PC-9 (cell line): ENCODE measurements at places on chromosomes 6 and 20. TPM values are rescaled to one million over a fixed set of nuclear protein-coding genes. Genes with fewer than 3 reads are reported as not detected.

PAX1 gene
- not detected in 2 replicates for total RNA-seq

CHRNA4 gene
- total RNA-seq: not detected in 2 replicates

KCNQ5 gene
- total RNA-seq: 0.20 and 1.2 TPM in 2 replicates

PLN gene
- total RNA-seq: not detected in 2 replicates

DZANK1 gene
- total RNA-seq: 4.4 and 7.3 TPM in 2 replicates

OXT gene
- total RNA-seq: not detected in 2 replicates

NRSN1 gene
- not detected in 2 replicates for total RNA-seq

AKAP12 gene
- 9.2 and 12.6 TPM in 2 replicates for total RNA-seq

GUCA1A gene
- not detected in 2 replicates for total RNA-seq

GSTA2 gene
- total RNA-seq: not detected in 2 replicates

NMBR gene
- 0.35 TPM in 1 of 2 replicates, not detected in the other for total RNA-seq

DNA sequence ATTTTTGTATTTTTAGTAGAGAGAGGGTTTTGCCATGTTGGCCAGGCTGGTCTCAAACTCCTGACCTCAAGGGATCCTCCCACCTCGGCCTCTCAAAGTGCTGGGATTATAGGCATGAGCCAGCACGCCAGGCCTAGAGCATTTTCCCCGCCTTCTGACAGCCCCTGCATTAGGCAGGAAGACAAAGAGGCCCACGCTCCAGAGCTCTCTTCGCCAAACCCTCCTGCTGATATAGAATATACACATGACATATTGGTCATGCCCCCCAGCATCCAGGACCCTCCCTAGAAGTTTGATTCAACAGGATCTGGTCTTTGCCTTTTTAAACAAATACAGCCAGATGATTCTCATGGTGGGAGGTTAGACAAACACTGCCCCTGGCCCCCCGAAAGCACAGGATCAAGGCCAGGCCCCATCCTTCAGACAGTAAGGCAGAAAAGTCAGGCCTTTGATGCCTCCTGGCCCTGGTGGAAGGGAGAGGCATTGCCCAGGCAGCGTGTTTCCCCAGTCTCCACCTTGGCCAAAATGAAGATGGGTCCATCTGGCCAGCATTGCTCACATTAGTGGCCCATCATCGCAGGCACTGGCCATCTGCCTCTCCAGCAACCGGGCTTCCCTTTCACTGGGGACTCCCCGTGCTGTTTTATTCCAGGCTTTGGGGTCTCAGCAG, 4.4 kb downstream of the SULF2 start:
- peak overlapping the region; percentile 98; the same call in 1 of the 2 replicates for H3K4me3 ChIP-seq
- peaks cover 36% of the 10 kb centered on the region for H3K4me1 ChIP-seq
- no peak for DNase-seq
- peaks cover 65% of the 10 kb centered on the region for H3K36me3 ChIP-seq

DNA sequence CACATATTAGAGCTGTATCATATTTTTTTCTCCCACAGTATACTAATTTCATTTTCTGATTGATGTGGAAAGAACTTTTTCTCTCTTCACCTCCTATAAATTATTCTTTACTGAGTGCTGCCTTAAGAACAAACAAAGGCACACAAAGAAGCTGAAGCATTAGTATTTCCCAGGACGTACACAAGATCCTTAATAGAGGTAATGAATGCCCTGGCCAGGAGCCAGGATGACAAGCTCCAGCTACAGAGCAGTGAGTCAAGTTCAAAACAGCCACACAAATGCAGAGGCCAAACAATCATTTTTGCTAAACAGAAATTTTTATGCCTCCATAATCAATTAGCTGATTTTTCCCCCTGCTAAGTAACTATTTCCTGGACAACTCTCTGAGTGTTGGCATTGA, 639.6 kb downstream of the EPHA7 start:
- H3K4me1 ChIP-seq: no peaks in the 10 kb centered on the region
- H3K27ac ChIP-seq: no peak overlapping the region
- no peak overlapping the region for H3K4me3 ChIP-seq
- H3K36me3 ChIP-seq: no peaks in the 10 kb centered on the region

- DNase-seq: no peak
- no peaks in the 10 kb centered on the region for H3K4me1 ChIP-seq
- no peak overlapping the region for H3K27ac ChIP-seq
Observed at GRCh38 chr6:39518221-39518620, 195.7 kb upstream of the KCNK16 start.

- H3K4me3 ChIP-seq: no peak overlapping the region
- H3K4me1 ChIP-seq: peaks cover 23% of the 10 kb centered on the region
- H3K36me3 ChIP-seq: no peaks in the 10 kb centered on the region
Observed at GRCh38 chr6:139973669-139974344, 599.4 kb upstream of the CITED2 start.

GRCh38 chr6:6631053-6631452, 42.5 kb downstream of the LY86 start:
- H3K4me1 ChIP-seq: no peaks in the 10 kb centered on the region
- H3K4me3 ChIP-seq: no peak overlapping the region
- no peak for DNase-seq
- H3K27ac ChIP-seq: no peak overlapping the region

DNA sequence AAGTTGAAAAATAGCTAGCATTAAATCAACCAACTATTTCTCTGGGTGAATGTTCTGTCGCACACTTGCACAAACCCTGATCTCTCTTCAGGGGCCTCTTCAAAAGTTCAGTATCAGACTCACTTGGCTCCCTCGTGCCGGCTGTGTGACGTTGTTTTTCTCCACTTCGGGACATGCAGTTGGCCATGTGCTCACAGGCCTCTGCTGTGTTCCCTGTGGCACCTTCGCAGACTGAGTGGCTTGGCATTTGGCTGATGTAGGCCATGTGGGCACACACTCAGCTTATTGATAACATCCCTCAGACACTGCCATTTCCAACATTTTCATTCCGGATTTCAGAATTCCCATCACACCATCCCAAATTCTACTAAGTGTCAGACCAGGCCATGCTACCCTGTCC, 49.3 kb downstream of the PACRG start:
- H3K4me1 ChIP-seq: no peaks in the 10 kb centered on the region
- no peaks in the 10 kb centered on the region for H3K36me3 ChIP-seq
- no peak for DNase-seq
- no peak overlapping the region for H3K27ac ChIP-seq

DNA sequence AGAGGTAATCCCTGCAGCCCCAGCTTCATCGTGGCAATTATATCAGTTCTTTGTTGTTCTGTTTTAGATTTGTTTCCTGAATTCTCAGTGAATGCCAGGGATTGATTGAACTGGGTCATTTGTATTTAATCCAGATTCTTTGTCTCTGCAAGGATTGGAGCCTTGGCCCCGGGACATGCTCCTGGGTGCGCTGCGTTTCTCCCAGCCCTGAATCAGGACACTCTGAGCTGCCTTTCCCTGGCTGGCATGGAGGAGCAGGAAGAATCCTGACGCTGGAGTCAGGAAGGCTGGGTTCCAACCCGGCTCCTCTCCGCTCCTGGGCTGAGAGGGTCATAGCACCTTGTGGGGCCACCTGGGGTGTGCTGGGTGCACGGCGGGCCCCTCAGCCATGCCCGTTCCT, 545.6 kb downstream of the QKI start:
- no peak overlapping the region for H3K27ac ChIP-seq
- peaks cover 49% of the 10 kb centered on the region for H3K27me3 ChIP-seq
- H3K36me3 ChIP-seq: no peaks in the 10 kb centered on the region
- H3K4me3 ChIP-seq: no peak overlapping the region
- DNase-seq: no peak

- H3K4me1 ChIP-seq: no peaks in the 10 kb centered on the region
- no peak within 1 kb of the TSS for H3K27ac ChIP-seq
- no peaks in the 10 kb centered on the region for H3K36me3 ChIP-seq
Observed at GRCh38 chr6:39791850-39792539, at the start of gene DAAM2. Gene DAAM2, plus strand, starts transcription at chr6:39792376. Its CDS starts 63,927 bp downstream, at chr6:39856303.

GRCh38 chr6:129786548-129786947, 74.6 kb downstream of the TMEM244 start:
- no peak for DNase-seq
- H3K36me3 ChIP-seq: no peaks in the 10 kb centered on the region
- H3K27me3 ChIP-seq: no peaks in the 10 kb centered on the region
- H3K4me3 ChIP-seq: no peak overlapping the region

DNA sequence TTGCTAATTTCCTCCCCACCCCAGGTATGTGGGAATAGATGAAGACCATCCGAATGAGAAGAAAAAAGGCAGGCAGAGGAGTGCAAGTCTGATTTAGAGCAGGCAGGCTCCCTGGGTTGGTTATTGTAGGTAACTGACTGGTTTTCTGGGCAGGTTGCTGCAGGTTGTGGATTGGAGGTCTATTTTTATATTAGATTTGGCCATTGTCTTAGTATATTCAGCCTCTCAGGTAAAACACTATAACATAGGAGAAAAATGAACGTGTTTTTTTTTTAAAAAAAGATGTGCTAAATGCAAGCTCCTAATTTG, 492 bp upstream of the TBC1D7 start:
- DNase-seq: no peak
- no peaks in the 10 kb centered on the region for H3K36me3 ChIP-seq
- peaks cover 22% of the 10 kb centered on the region for H3K4me1 ChIP-seq
- H3K27me3 ChIP-seq: no peaks in the 10 kb centered on the region
- peak overlapping the region; percentile 95 for H3K4me3 ChIP-seq

- no peak for DNase-seq
- no peak overlapping the region for H3K27ac ChIP-seq
- H3K4me1 ChIP-seq: peaks cover 10% of the 10 kb centered on the region
- no peaks in the 10 kb centered on the region for H3K36me3 ChIP-seq
Observed at GRCh38 chr6:42787063-42787472, 5.2 kb downstream of the BICRAL start.

DNA sequence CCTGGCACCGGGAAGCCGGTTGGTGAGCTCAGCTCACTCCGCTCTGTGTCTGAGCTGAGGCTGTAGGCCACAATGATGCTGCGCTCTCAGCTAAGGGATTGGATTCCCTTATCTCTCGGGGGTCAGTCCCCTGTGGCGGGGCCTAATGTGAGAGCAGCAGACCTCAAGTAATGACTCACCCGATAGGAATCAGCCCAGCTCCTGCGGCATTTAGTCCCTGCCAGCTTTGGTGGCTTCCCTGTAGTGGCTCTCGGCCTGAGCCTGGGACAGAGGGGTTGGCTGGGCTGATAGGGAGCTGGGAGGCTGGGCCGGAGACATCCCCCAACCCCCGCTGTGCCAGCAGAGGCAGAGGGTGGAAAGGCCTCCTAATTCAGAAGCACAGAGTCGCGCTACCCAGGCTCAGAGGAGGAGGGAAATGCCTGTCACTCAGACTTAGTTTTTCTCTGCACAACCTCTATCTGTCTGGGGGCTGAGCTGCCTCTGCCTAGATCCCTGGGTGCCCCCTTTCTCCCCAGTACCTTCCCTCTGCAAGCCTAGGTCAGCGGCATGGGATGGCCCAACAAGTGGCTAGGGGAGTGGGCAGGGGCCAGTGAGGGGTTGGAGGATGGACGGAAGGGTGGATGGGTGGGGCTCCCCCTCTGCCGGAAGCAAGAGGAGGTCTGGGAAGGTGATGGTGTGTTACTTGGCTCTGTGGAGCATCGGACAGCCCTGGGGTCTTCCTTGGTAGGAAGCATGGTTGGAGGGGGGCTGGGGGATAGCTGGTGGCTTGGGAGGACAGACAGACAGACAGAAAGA, 92.2 kb downstream of the CDH22 start:
- peaks cover 11% of the 10 kb centered on the region for H3K4me1 ChIP-seq
- H3K27ac ChIP-seq: no peak overlapping the region
- no peak overlapping the region for H3K4me3 ChIP-seq
- H3K27me3 ChIP-seq: peaks cover 48% of the 10 kb centered on the region
- DNase-seq: peak; percentile 85

- H3K36me3 ChIP-seq: no peaks in the 10 kb centered on the region
- DNase-seq: no peak
- H3K4me1 ChIP-seq: no peaks in the 10 kb centered on the region
- no peaks in the 10 kb centered on the region for H3K27me3 ChIP-seq
- H3K4me3 ChIP-seq: no peak overlapping the region
- no peak overlapping the region for H3K27ac ChIP-seq
Observed at GRCh38 chr6:166987930-166988329, 11.3 kb upstream of the CEP43 start.

DNA sequence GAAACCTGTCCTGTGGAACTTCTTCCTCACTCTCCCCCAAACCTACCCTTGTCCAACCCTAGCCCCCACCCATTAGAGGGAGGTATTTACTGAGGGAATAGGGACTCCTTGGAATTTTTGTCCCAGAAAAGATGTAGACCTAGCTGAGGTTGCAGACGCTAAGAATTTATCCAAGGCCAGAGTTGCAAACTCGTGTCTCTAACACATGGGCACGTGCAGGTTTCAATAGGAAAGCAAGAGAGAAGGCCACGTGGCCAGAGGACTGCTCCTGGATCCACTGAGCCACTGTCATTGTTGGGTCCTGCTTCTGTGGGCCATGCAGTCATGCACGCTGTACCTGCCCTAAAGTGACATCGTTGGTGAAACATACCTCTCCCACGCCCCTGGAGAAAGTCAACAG, 243.4 kb upstream of the KCNG1 start:
- H3K27me3 ChIP-seq: peaks cover 62% of the 10 kb centered on the region
- no peaks in the 10 kb centered on the region for H3K36me3 ChIP-seq
- H3K4me3 ChIP-seq: no peak overlapping the region
- H3K27ac ChIP-seq: no peak overlapping the region
- no peak for DNase-seq

- no peak overlapping the region for H3K27ac ChIP-seq
- no peaks in the 10 kb centered on the region for H3K27me3 ChIP-seq
- DNase-seq: no peak
- peaks cover 10% of the 10 kb centered on the region; the same call in 1 of the 2 replicates for H3K4me1 ChIP-seq
- no peaks in the 10 kb centered on the region for H3K36me3 ChIP-seq
Observed at GRCh38 chr6:20575125-20575524, 40.9 kb downstream of the CDKAL1 start.

DNA sequence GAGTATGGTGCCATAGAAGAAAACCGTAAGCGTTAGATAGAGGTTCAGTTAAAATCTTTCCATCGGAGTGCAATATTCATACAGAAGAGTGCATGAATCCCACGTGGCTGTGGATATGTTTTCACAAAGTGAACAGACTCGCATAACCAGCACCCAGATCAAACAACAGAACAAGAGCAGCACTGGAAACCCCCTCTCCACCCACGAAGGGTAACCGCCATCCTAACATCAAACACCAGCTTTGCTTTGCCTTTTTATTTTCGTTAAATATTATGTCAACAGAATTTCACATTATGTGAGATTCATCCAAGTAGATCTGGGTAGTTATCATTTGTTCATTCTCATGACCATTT, 4.7 kb downstream of the GTSF1L start:
- no peaks in the 10 kb centered on the region for H3K27me3 ChIP-seq
- no peaks in the 10 kb centered on the region for H3K4me1 ChIP-seq
- H3K27ac ChIP-seq: no peak overlapping the region
- H3K36me3 ChIP-seq: no peaks in the 10 kb centered on the region
- no peak overlapping the region for H3K4me3 ChIP-seq

GRCh38 chr20:20070871-20071726, 18.8 kb downstream of the CFAP61 start:
- no peaks in the 10 kb centered on the region for H3K27me3 ChIP-seq
- no peak overlapping the region for H3K27ac ChIP-seq
- no peaks in the 10 kb centered on the region for H3K36me3 ChIP-seq
- no peak overlapping the region for H3K4me3 ChIP-seq
- no peaks in the 10 kb centered on the region for H3K4me1 ChIP-seq

GRCh38 chr6:22765015-22765414, 195.6 kb downstream of the HDGFL1 start:
- DNase-seq: no peak
- H3K4me3 ChIP-seq: no peak overlapping the region
- no peaks in the 10 kb centered on the region for H3K36me3 ChIP-seq
- peaks cover 5% of the 10 kb centered on the region; the same call in 1 of the 2 replicates for H3K4me1 ChIP-seq
- H3K27me3 ChIP-seq: no peaks in the 10 kb centered on the region
- no peak overlapping the region for H3K27ac ChIP-seq

GRCh38 chr6:157718503-157719187, 104.4 kb upstream of the SNX9 start:
- no peak overlapping the region for H3K27ac ChIP-seq
- no peaks in the 10 kb centered on the region for H3K27me3 ChIP-seq
- DNase-seq: no peak
- no peak overlapping the region for H3K4me3 ChIP-seq
